Stimulated activated CD4-positive, alpha-beta T cell treated with anti-CD3 and anti-CD28 coated beads, Interleukin-4, amount 100 ng/mL, for 48 hours (primary cell): ENCODE measurements at places on chromosomes 11 and 22.

DNA sequence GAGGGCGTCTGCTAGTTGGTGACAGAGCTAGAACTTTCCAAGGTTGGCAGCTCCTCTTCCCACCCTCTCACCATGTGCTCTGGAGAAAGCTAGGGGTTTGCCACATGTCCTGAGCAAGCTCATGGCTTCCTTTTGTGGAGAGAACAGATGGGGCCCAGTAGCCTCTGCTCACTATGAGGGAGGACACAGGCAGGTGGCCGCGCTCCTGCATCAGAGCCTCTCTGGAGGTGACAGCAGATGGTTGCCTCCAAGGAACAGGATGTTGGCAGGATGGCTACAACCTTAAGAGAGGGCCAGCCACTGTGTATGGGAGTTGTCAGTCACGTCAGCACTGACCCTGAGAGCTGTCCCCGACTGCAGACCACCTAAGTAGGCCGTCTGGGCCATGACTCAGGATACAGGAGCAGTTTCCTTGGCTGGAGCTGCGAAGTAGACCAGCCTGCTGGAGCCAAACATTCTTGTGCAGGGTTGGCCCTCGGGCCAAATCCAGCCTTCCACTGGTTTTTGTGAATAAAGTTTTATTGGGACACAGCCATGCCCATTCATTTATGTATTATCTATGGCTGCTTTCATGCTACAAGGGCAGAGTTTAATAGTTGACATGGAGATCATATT, 28.0 kb downstream of the SGSM1 start:
- no peak for DNase-seq

GRCh38 chr11:36155124-36155561, 134.1 kb downstream of the COMMD9 start:
- DNase-seq: no peak

GRCh38 chr11:66226101-66226500, 42.3 kb upstream of the RAB1B start:
- no peak for DNase-seq

- no peak for DNase-seq
Measured at GRCh38 chr11:10808235-10808552, 532 bp downstream of the EIF4G2 start.

DNA sequence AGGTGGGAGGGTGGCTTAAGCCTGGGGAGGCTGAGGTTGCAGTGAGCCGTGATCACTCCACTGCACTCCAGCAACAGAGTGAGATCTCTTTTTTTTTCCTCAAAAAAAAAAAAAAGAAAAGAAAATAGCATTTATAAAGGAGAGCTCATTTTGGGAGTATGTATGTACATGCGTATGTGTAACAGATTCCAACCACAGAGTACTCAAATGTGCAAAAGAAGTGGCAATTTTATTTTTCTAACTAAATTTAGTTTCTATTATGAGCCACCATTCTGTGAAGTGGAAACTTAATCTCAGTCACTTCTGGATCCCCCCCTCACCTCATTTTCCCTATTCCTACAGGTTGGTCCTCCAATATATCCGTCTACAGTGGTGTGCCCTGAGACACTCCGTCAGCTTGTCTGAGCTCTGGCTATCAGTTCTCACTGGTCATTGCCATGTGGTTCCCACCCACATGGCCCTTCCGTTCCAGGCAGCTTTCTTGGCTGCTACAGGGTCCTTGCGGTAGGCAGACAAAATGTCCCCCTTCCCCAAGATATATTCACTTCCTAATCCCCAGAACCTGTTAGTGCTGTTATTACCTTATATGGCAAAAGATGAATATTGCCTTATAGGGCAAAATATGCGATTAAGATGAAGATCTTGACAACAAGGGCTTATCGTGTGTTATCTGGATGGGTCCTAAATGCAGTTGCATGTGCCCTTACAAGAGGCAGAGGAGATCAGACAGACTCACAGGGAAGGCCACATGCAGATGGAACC, 35.8 kb upstream of the TSKU start:
- DNase-seq: no peak
